ENCODE measurements at places on chromosomes 12 and 14.

DNA sequence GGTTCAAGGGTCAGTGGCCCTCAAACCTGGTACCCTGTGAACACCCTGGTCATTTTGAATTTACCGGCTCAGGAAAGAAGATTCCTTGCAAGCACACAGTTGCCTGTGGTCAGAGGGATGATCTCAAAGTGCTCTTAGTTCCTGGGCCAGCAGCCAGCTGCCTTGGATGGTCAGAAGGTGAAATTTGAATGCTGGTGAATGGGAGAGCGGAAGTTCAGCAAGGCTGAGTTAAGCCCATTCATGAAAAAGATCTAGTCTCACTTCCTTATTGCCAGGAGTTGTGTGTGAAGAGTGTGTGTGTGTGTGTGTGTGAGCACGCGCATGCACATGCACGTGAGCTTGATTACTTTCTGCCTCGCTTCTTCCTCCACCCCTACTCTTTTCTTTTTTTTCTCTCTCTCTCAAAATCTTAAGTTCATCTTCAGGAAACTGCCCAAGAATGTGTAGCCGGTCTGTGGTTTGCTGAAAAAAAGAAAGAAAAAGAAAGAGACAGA is 155.5 kb upstream of the CCND2 start:
- no peak for DNase-seq

DNA sequence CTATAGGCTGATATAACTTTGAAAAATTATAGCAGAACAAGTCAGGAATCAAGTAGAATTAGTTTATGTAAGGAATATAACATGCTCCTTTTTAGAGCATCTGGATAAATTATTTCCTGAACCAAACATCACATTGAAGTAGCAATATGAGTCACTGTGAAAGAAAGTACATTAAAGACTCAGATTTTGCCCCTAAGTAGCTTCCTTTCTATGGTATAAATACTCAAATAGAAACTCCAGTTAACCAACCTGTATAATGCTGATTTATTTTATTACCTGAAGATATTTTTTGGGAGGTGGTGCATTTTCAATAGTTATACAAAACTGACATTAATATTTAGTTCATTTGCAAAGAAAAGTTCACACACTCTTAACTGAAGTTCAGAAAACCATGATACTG is 312.1 kb downstream of the ITPR2 start:
- DNase-seq: no peak

DNA sequence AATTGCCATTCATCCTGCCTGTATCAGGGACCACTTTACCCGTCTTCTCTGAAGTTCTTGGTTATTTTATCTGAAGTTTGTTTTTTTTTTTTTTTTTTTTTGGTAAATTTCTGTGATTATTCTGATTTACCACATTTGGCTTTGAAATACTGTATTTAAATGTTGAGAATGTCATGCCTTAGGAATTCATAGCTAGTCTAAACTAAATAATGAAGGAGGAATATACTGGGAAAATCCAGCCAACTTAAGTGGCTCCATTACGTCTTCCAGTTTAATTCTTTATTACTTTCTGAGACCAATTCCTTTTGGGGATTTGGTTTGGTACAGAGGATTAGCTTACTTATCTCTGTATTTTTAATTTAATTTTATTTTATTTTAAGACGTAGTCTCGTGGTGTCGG is 60.3 kb upstream of the KCNMB4 start:
- no peak for DNase-seq

GRCh38 chr14:105292826-105293711 is 7.7 kb downstream of the BRF1 start:
- no peak for DNase-seq

GRCh38 chr14:104937694-104938365 is 13.2 kb downstream of the PLD4 start:
- no peak for DNase-seq

DNA sequence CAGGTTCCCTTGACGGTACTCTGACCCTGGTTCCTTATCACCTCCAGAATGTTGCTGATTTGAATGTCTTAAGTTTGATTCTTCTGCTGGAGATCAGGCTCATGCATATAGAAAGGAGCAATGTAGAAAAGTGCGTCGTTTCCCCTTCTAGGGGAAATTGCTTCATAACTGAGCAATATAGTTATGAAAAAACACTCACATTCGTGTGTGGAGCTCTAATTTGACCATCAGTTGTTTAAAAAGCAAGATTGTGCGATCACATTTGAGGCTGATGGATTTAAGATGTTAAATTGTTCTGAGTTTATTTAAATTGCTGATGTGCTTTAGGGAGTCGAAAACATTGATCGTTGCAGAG is 19.2 kb downstream of the PELI2 start:
- no peak for DNase-seq

DNA sequence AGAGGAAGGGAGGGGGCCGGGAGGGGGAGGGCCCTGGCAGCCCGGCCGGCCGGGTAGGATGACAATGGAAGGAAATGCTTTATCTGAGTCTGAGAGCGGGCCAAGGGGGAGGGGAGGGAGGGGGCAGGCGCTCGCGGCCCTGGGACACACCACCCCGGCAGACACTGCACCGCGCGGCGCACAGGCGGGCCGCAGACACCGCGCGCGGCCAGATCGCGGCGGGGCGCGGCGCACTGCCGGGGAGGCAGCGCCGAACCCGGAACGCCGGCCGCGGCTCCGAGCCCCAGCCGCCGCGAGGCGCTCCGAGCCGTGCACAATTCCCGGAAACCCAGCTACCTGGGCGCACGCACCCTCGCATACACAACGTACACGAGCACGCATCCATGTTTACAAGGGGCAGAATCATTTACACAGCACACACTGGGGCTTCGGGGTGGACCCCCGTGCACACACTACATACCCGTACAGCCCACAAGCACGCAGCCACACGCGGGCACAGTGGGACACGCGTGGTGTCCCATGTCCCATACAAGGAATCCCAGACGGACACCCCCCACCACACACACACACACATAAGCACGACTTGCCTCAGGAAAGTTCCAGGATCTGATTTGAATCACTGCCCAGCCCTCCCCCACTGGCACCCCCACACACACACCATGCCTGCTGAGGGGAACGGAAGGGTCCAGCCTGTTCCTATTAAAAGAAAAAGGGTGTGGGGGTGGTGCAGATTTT is at the start of gene HDAC7:
TSS of gene HDAC7 (minus strand) at position 8 of the 735 bp plus-strand sequence. CDS start 118 bp downstream, outside the sequence.
- peak; percentile 33 for DNase-seq

DNA sequence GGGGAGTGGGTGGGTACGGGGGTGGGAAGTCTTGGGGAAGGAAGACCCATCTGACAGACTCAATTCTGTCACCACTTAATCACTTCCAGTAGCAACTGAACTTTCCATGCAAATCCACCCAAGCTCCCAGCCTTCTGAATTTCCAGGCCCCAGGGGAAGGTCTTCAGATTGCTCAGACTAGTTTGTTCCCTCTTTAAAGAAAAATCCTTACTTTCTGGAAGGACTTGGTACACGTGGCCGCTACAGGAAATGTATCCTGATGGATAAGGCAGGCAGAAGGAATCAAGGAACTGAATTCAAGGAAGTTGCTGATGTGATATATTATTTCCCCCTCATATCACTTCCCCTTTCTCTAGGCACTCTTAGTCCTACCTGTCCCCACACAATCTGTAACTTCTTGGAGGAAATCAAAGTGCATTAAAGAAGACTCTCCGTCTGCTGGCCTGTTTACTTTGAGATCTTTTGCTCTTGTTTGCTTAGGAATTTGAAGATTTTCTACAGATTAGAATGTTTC is 6.4 kb downstream of the NFKBIA start:
- DNase-seq: no peak

GRCh38 chr12:131223791-131224225 is 270.1 kb downstream of the ADGRD1 start:
- no peak for DNase-seq

DNA sequence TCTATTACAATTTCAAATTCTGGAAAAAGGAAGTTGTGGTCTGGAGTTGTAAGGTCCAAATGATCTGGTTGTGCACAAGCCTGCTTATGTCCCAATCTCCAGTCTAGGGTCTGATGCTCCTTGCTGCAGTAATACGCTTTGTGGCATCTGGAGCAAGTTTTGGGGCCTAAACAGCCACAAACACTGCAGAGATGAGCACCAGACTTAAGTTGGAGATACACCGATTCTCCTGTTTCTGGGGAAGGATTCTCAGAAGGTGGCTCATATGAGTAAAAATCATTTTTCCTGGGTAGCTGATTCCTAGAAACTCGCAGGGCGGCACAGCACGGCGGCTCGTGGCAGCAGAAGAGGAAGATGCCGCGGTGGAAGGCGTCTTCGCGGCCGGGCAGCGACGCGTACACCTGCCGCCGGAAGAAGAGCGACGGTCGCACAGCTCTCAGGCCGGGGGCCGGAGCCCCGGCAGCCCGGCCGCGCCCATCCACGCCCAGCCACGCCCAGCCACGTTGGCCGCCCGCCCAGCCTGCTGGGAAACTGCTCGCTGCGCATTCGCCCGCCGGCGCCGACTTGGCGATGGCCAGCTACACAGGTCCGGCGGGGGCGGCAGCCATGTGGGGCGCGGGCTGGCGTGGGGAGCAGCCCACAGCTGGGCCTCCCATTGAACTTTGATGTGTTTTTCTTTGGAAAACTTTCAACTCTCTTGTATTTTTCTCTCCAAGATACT is 129.0 kb downstream of the ASCL4 start:
- DNase-seq: peak; percentile 85

DNA sequence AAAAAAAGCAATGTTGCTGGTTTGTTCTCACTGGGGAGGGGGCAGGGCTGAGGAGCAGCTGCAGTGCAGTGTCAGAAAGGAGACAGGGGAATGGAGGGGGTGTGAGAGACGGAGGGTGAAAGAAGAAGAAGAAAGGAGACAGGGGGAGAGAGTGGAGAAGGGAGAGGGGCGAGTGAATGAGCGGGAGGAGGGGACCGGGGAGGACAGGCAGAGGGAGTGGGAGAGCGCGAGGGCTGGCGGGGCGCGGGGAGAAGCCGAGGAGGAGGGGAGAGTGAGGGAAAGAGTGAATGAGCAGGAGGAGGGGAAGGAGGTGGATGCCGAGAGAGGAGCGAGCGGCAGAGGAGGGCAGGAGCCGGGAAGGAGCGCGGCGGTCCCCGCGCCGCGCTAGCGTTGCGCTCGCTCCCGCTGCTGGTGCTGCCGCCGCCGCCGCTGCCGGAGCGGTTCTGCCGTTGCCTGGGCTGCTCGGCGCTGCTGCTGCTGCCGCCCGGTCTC is at the start of gene NOVA1:
TSS of gene NOVA1 (minus strand) at position 445 of the 492 bp plus-strand sequence. CDS start 597 bp downstream, outside the sequence.
- DNase-seq: peak; percentile 80

DNA sequence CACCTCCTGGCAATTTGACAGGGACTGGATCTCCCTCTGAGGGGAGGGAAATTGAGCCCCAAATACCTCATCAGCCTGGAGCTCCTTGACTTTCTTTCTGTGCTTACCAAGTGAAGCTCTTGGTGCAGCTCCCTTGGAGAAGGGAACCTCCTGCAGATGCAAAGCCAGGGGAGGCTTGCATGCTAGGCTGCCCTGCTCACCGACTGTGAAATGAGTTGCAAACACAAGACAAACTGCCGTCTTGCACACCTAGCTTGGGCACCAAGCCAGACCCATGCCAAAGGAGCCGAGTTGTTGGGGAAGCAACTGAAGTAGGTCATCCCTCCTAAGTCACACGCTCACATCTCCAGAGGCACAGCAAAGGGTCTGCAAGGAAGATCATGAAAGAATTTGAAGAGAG is 95.2 kb downstream of the GTF2A1 start:
- no peak for DNase-seq

- DNase-seq: no peak
Observed at GRCh38 chr12:15122344-15122743, 98.9 kb downstream of the RERG start.

- no peak for DNase-seq
Observed at GRCh38 chr14:65485516-65485915, 73.0 kb downstream of the FUT8 start.

DNA sequence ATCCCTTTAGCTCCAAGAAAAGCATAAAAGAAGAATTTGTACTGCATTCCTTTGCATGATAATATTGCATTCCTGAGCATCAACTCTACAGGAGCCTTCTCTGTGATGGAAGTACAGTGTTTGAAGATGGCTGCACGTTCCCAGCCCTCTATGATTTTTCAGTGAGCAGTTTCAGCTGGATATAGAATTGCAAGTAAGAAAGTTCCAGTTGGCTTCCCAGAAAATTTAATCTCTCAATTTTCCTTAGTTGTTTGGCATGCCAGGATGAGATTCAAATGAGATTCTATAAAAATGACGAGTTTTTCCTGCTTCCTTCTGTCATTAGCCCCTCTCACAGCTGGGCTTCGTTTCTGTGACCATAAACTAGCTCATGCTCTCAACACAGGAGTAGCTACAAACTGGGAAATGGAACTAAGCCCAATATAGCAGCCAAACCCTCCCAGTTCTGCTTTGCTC is 109.9 kb downstream of the TTC8 start:
- DNase-seq: no peak

DNA sequence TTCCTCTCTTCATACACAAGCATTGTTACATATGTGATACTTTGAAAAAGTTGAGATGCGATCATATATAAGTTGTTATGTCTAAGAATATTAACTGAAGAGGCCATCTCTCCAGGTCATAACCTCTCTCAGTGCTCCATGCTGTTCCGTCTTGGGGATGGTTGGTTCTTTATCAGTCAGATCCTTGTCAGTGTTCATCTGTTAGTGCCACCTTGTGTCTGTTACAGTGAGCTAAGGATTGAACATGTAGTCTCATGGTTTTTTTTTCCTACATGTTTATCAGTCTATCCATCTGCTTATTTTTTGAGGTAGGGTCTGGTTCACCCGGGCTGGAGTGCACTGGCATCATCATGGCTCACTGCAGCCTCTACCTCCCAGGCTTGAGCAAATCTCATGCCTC is 30.5 kb downstream of the EP400 start:
- no peak for DNase-seq

DNA sequence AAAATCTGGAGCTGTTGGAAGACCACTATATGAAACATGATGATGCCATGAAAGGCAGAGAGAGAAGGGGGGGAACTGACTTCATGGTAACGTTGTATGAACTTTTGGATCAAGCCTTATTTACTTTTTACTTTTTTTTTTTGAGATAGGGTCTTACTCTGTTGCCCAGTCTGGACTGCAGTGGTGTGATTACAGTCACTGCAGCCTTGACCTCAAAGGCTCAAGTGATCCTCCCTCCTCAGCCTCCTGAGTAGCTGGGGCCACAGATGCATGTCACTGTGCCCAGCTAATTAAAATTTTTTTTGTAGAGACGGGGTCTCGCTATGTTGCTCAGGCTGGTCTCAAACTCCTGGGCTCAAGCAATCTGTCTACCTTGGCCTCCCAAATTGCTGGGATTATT is 31.3 kb upstream of the CTDSP2 start:
- no peak for DNase-seq

DNA sequence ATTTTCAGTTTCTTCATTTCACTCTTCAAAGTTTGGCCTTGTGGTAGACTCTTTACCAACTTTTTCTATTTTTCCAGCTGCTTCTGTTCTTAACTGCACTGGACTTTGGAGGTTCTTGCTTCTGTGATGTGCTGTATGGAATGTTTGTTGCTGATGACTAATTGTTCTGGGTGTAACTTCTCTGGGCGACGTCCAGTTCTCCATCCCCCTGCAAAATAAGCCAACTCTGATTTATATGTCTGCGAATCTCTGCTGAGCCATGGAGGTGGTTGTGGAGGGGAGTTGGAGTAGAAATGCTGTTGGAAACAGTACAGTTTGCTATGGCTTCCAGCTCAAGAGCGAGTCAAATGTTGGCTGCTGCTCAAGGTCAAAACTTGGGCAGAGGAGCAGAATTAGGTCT is 113.9 kb upstream of the DYRK2 start:
- no peak for DNase-seq
